ENCODE measurements at places on chromosomes 7 and 10.

GRCh38 chr7:150580638-150581394 lies 13.6 kb downstream of the GIMAP4 start:
- no peak for DNase-seq

GRCh38 chr10:29829776-29830175 lies 195.0 kb upstream of the SVIL start:
- no peak for DNase-seq

- peak; percentile 25 for DNase-seq
Measured at GRCh38 chr10:43259213-43259991, 7.5 kb downstream of the RASGEF1A start.

DNA sequence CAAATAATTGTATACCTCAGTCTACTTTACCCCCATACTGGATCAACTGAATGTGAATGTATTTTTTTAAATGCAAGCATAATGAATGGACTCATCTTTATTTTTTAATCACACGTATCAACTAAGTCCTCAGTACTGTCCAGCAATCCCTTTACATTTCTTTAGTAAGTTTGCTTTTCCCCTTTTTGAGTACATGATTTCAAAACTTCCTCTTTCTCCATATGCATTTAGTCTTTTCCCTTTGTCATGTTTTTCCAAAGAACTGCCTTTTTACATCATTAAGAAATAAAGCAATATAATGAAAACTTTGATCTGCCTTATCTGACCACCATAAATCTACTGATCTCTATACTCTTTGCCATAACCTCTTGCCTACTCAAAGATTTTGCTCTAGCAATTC lies 182.5 kb upstream of the AKR1E2 start:
- no peak for DNase-seq

Measured in SK-N-SH (cell line).